Right lung (tissue), 10 donors: ENCODE measurements at places on chromosomes 2 and 18. TPM values are rescaled to one million over a fixed set of nuclear protein-coding genes. Genes with fewer than 3 reads are reported as not detected.

GRCh38 chr2:180472133-180472532 lies 465.0 kb upstream of the CWC22 start:
- no peak for DNase-seq

- no peak for DNase-seq
Observed at GRCh38 chr2:58553937-58554336, 312.8 kb upstream of the FANCL start.

GRCh38 chr2:23566241-23567142 lies 181.5 kb downstream of the KLHL29 start:
- DNase-seq = no peak

GRCh38 chr2:162092658-162093556 lies 18.9 kb upstream of the DPP4 start:
- no peak for DNase-seq

The ACTG2 gene
- 65.1 TPM for polyA plus RNA-seq

The ALLC gene
- not detected for polyA plus RNA-seq

The TLX2 gene
- polyA plus RNA-seq = 0.14 TPM

The SLC9A4 gene
- polyA plus RNA-seq = not detected
